ENCODE measurements at places on chromosomes 7 and 10.

- DNase-seq: no peak
Observed at GRCh38 chr10:124212702-124213101, 119.3 kb upstream of the CHST15 start.

DNA sequence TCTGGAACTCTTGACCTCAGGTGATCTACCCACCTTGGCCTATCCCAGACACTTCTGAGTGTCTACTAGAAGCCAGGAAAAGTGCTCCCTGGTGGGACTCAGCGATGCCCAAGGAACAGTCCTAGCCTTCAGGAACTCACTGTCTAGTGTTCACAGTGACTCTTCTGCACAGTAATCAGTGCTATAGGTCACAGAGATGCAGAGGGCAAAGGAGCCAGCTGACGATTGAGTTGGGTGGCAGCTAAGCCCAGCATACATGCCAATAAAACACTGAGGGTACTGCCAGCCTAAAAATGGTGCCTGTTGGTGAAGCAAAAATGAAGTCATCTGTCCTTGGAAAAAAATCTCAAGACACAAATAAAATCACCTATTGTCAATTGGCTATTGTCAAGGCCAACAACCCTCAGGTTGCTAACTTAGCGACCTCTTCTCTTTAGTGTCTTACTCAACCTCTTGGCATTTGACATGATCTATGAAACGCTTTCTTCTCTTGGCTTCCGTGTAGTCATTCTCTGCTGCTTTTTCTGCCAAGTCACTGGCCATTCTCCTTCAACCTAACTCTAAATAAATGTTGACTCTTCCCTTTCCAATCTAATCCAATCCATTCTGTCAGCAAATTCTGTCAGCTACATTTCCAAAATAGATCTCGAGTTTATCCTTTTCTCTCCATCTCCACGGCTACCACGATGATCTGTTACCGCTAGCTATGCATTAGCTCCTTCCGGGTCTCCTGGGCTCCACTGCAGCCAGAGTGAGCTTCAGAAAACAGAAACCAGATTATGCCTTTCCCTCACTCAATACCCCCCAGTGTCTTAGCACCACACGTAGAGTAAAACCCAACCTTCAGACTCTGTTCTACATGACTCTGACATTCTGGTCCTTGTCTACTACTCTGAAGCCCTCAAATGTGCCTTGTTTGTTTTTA is 99.2 kb downstream of the ATXN7L1 start:
- no peak for DNase-seq

DNA sequence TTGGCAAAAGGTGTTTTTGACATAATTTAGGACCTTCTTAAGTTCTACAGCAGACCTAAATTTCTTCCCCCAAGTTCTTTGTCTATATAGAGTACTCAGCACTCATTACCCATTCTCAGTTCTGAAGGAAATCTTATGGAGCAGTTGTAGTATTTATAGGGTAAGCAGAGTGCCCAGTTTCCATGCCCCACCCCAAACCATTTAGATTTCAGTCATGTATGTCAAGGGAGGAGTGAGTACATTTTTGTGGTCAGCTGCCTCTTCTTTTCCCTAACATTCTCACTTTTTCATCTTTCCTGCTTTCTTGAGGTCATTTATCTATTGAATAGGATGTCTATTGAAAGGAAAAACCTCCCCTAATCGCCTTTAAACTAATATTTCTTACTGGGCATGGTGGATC is 83.3 kb downstream of the KAT6B start:
- DNase-seq: no peak

- DNase-seq: no peak
Observed at GRCh38 chr10:18008986-18009385, 57.3 kb downstream of the SLC39A12 start.
